Brain (organoid and tissue), 16 donors: ENCODE measurements at places on chromosomes 11 and 22. TPM values are rescaled to one million over a fixed set of nuclear protein-coding genes. Genes with fewer than 3 reads are reported as not detected.

- DNase-seq: no peak
These were observed 413.6 kb downstream of the TBC1D22A start for GRCh38 chr22:47176026-47176389.

The WT1 gene
- polyA plus RNA-seq: not detected

DNA sequence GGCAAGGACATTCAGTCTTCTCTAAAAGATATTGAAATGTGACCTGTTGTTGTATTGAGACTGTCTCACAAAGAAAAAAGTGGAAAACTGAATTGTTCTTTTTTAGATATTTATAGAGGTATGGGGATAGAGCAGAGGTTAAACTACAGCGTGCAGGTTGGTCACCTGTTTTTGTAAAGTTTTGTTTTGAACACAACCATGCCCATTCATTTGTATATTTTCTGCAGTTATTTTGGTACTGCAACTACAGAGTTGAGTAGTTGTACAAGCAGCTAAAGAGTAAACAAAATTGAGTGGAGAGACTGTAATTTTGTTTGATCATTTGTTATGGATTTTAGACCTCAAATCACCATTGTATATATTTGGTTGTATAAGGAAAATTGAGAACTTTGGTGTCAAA, 11.3 kb downstream of the EED start:
- DNase-seq: no peak

The OR52E2 gene
- not detected for polyA plus RNA-seq

DNA sequence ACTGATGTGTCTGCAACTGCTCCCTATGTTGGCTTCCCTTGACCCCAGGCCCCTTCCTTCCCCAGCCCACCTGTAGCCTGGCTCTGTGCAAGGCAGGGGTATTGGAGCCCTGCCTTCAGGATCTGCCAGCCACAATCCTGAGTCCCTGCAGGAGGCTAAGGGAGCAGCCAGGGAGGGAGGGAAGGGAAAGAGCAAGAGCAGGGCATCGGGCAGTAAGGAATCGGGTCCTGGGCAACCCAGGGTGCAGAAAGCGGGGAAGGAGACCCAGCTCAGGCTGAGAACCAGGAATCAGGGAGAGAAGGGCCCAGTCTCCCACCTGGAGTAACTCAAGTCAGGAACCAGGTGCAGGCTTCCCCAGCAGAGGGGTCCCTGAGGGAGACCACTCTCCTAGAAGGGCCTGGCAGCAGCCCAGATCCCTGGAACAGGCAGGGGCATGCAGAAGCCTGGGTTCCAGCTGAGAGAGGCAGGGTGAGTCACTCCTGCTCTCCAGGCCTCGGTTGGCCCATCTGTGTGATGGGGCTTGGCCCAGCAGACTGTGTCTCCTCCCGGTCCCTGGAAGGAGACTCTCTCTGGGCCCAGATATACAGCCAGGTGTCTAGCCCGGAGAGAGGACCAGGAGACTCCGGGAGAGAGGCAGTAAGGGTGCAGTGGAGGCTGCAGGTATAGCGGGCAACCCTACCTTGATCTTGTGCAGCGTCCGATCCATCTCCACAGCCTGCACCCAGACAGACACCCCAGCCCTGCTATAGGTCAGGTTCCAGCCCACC, 13.4 kb downstream of the STARD10 start:
- no peak for DNase-seq

DNA sequence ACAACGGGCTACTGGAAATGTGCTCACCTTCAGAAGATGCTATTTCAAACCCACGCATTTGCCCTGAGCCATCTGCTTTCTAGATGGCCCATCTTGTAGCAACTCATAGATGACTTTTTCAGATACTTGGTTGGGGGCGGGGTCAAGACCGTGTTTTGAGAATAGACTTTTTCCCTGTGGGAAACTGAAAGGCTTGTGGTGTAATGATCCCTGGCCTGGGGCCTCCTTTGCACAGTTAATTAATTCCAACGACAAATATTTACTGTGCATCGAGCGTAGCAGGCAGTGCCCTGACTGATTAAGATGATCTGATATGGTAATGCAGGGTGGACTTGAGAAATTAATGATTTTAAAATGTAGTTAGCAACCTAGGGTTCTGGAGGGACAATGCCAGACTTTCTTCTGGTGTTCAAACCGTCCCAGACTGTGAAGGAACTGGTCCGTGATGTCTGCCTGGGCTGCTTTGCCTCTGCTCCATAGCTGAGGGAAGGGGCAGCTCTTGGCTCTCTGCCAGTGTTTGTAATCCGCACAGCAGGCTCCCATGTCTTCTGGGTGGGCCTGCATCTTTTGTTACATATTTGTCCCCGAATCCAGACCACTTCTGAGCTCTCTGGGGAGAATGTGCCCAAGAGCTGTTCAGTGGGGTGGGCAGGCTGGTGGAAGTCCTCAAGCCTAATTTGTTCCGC, 84.8 kb downstream of the ADAMTS15 start:
- peak; percentile 19 for DNase-seq

DNA sequence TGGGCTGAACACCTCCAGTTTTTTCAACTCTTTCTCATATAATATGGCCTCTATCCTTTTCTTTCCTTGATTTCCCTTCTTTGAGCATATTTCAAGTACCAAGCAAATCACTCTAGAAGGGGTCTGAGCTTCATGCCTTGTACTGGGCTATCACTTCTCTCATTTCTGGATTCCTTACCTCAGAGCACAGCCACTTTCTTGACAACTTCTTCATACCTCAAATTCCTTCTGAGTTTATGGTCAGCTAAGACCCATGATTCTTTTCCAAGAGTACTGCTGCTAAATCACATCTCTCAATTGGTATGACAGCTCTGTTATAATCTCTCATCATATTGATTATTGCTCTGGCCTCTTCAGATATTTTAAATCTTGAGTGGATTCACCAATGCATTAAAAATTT, 224.8 kb upstream of the ZBED5 start:
- no peak for DNase-seq

DNA sequence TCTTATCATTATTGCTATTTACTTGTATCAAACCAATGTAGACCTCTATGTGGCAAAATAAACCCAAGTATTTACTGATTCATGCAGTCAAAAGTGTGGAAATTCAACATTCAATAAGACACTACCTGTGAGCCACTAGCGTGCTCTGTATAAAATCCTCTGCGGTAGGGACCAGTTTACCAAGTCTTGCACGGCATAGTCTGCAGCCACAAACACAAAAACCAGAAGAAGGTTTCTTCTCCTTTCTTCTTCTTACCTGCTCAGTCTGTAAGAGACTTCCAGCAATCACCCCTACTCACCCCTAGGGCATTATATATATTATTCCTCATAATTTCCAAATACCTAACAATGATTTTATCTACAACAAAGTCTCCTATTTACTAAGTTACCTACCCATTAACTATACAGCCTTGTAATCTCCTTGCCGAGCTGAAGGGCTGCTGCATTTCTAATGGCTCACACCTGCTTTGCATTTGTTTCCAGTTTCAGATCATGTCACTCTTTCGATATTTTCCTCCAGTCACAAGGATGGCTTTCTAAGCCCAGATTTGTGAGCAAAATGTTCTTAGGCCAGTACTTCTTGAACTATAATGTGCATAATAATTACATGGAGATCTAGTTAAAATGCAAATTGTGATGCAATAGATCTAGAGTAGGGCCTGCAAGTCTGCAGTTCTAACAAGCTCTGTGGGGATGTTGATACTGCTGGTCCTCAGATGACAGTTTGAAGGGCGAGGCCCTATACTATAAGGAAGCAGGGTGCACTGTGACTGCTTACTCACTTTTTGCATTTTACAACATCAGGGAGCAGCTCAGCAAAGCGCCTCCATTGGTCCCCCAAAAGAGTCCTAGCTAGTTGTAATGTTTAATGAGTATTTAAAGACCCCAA, 191.9 kb upstream of the DDI1 start:
- no peak for DNase-seq

The OR5L2 gene
- not detected for polyA plus RNA-seq

- DNase-seq: no peak
These were observed 37.5 kb upstream of the LINC01488 start for GRCh38 chr11:69443968-69444364.

GRCh38 chr11:125649465-125650166, 24.7 kb downstream of the CHEK1 start:
- no peak for DNase-seq

DNA sequence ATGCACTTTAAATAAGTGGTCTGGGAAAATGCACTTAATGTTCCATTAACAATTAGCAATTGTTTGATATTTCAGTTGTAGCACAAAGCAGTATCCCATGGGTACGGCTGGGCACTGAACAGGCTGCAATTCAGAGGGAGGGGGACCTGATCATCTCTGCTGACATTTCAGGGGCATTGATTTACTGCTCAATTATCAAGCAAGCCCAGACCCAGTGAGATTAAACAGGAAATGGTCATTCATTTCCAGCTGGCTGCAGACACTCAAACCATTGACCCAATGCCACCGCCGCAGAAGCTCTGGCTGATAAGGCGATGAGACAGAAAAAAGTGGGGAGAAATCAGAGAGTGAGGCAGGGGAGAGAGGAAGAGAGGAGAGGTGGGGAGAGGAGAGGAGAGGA, 1.2 kb downstream of the GPR83 start:
- no peak for DNase-seq

The ACTN3 gene
- polyA plus RNA-seq: 0.10 TPM

DNA sequence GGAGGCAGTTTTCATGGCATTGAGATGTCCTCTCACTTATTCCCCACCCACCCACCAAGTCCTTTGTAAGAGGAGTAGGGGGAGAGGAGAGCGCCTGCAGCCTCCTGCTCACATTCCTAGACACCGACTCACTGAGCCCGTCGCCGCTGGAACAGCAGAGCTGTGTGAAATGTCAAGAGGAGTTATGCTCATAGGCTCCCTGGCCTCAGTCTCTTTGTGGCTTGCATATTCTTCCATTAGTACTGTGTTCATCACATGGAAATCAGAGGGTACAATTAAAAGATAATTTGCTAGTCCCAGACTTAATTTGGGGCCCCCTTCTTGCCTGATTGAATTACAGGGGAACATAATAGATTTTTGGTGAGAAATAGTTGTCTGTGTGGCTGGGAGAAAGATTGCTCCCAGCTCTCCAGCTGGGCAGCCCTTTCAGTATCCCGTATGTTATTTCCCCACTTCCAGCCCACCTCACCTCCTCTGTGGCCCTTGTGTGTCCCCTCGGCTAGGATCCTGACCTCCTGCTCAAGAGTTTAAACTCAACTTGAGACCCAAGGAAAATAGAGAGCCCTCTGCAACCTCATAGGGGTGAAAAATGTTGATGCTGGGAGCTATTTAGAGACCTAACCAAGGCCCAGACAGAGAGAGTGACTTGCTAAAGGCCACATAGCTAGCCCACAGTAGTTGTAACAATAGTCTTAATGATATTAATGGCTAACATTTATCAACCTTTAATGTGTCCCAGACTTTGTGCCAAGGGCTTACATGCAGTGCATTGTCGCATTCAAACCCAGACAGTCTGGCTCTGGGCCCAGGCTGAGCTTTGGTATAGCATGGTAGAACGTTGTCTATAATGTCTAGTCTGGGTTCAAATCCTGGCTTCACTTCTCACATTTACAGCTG, 32.2 kb downstream of the LIMK2 start:
- DNase-seq: no peak

GRCh38 chr11:95153857-95154246, 64.2 kb downstream of the ENDOD1 start:
- no peak for DNase-seq

The KCNJ1 gene
- not detected for polyA plus RNA-seq

GRCh38 chr11:126333142-126333541, 22.3 kb upstream of the ST3GAL4 start:
- no peak for DNase-seq

DNA sequence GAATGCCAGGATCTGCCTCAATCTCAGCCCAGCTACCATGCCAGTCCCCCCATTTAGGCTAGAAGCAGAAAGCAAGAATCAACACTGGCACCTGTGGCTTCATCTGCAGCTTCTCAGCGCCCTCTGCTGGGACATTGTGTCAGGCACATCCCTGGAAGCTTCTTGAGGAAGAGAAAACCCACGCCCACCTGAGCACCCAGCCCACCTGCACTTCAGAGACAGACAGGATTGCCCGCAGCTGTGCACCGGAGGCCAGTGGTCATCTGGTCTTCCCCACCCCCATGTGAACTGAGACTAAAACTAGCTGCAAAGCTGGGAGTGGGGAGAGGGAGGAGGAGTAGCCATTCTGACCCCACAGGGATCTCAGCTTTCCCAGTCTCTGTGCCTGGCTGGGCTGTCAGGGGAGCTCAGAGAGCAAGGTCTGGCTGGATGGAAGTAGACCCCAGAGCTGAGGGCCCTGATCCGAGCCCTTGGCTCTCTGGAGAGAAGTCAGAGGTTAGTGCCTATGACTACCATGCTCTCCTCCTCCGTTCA, 66.8 kb downstream of the FEZ1 start:
- peak; percentile 88 for DNase-seq

DNA sequence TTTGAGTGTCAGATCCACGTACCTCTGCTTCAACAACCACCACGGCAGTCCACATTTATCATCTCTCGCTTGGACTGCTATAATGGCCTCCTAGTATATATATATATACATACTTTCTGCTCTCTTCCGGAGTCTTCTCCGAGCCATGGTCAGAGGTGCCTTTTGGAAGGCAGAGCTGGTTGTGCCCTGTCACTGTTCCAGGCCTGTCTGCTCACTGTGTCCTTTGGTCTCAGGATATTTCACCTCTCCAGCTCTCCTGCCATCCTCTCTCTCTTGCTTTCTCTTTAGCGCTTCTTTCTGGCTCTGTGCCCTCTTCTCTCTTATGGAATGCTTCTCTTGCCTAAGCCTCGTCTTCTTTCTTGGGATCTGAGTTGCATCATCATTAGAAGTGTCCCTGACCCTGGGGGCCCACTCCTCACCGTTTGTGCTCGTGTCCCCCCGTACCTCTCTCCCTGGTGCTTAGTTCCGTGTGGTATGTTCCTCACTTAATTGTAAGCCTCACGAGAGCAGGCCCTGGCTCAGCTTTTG, 86.1 kb upstream of the RASSF10 start:
- no peak for DNase-seq

The SCN4B gene
- 9.7 TPM for polyA plus RNA-seq

DNA sequence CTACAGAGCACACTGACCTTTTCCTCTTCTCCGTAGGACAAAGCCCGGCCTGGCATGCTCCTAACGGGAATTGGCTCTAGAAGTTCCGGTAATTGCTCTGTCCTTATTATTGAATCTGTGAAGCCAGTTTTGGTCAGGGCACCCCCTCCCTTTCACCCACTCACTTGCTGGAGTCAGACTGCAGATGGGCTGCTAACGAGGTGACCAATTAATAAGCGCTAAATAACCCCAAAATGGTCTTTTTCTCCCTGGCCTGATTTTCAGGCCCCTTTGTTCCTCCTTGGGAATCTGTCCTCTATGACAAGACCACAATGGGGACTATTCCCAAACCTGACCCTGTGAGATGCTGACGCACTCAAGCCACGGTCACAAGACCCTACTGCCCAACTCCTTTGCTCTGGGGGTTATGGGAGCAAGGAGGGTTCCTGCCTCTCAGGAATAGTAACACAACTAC, 610.0 kb upstream of the CADM1 start:
- peak; percentile 56 for DNase-seq

- no peak for DNase-seq
These were observed 1.6 kb upstream of the ATG16L2 start for GRCh38 chr11:72812604-72812966.

The B4GALNT4 gene
- polyA plus RNA-seq: 40.5 TPM

DNA sequence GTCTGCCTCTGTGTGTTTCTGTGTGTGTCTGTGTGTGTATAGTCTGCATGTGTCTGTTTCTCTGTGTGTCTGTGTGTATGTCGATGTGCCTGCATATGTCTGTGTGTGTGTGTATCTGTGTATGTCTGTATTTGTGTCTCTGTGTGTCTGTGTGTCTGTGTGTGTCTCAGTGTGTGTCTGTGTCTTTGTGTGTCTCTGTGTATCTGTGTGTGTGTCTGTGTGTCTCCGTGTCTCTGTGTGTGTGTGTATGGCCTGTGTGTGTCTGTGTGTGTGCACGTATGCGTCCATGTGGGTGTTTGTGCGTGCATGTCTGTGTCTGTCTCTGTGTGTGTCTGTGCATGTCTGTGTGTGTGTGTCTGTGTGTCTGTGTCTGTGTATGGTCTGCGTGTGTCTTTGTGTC, 439 bp downstream of the SNX32 start:
- DNase-seq: no peak

The LGALS1 gene
- polyA plus RNA-seq: 304 TPM

The SCGB1D2 gene
- 5.1 TPM for polyA plus RNA-seq
